ENCODE measurements at places on chromosomes 7 and 10.

DNA sequence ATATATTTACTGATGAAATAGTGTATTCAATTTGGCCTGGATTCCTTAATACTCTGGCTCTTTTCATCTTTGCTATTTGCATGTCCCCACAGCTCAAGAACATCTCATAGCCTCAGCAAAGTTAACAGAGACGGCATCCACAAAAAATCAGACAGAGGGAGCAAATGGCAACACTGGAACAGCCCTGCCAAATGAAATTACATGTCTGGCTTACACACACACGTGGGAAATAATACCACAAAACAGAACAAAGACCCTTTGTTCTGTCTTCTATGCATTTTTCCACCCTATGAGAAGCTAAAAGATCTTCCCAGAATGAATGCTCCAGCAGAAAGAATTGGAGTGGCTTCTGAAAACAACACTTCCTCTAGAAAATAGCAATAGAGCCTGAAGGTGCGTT lies 139.5 kb downstream of the ALOX5 start:
- DNase-seq, result no peak

DNA sequence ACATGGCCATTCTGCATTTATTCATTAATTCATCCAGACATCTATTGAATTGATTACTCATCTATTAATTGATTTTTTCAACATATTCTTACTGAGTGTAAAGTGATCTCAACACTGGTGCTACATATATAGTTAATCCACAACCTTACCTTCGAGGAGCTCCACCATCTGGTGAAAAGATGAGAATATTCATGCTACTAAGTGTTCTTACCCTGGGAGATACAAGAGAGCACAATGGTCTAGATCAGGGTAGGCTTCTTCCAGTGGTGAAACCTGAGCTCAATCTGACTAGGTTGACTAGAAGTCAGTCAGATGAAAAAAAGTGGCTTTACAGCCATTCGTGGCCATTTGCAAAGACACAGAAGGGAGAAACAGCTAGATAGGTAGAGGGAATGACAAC lies 507.4 kb downstream of the ANKRD7 start:
- no peak for DNase-seq

DNA sequence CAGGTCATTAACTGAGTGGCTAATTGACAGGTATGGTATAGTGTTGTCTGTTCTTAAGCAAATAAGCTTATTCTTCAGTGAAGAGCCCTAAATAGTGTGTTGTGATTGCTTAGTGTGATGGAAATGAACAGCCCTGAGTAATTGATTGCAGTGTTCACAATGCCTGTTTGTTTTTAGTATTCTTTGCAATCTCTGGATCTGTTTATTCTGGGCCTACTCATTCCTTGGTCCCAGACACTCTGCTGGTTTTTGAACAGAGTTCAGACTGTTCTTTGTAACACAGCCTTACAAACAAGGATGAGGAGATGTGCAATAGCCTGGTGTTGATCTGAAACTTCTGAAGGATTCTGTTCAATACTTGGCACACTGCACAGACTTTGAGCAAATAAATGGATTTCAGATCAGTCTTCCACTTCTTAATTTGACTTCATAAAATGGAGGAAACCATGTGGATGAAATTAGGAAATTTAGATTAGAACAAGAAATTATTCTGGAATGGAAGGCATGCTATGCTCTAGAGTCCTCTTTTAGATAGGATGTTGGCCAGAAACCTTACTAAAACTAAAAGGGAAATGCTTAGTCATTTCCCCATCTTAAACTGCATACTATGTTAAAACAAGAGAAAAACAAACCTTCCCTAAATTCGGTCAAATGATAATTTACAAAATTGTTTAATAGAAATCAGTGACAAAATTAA lies 444.2 kb upstream of the SEMA3D start:
- no peak for DNase-seq

- peak; percentile 92 for DNase-seq
Observed at GRCh38 chr10:72331575-72332422, 22.9 kb downstream of the DNAJB12 start.

DNA sequence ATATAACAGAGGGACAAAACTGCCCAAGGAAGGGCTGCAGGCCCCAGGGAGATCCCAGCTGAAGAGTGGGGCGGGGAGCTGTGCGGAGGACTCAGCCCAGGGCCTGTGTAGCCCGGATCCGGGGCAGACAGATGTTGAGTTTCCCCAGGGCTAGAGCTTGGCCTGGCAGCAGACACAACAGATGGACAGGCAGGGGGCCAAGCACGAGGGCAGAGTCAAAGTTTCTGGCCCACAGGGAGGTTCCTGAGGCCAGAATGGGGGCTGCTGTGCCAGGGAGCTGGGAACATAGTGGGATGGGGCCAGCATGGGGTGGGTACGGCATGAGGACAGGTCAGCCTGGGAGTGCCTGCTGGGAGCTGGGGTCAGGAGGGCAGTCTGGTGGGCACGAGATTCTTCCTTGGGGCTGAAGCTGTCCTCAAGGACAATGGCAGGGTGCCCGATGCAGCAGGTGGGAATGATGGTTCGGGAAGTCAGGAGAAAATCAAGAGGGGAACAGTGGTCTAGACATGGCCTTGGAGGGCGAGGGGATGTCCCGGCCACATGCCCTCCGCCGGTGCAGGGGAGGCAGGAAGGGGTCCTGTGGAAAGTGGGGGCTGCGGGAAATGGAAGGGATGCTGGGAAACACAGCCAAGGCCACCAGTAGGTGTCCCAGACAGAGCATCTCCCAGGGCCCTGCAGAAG lies 519.1 kb upstream of the FOXK1 start:
- DNase-seq, result no peak

DNA sequence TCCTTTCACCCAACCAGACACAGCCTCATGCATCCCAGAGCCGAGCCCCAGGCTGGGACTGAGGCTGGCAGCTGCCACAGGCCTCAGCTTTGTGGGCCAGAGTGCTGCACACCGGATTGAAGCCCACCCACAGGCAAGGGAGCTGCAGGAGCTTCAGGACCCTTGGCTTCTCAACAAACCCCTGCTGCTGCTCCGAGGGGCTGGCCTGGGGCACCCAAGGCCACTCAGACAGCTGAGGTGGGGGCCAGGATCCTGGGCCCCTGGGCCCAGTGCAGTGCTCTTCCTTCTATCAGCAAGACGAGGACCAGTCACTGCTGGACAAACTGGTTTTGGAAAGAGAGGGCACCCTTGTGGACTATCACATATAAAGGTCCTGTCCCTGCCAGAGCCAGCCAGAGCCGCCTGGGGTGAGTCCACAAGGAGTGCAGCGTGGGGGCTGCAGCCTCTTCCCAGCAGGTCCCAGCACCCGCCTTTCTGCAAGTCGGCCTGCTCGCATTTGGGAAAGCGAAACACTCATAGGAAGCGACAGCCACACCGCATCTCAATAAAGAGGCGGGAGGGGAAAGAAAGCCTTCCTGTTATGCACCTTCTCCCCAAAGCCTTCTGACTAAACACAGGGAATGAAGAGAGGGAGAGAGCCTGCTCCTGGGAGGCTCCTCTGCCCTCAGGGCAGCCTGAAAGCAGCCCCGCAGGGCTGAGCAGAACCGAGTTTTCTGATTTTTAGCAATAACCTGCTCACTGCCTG lies 9.5 kb upstream of the TCERG1L start:
- no peak for DNase-seq

DNA sequence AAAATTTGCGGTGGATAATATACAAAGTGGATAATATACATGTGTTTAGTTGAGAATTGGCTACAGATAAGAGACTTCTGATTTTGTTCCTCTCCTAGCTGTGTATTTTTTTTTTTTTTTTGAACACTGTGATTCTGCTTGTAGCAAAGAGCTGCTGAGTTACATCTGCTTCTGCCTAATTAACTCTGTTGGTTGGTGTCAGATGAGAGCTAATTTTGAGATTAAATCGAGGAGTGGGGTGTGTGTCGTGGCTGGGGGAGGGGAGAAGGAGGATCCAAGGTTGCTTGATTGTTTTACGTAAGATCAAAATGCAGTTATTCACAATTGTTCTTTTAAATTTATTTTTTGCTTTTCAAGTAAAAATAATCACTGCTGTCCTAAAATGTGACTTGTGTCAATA lies 11.3 kb downstream of the KAT6B start:
- no peak for DNase-seq

GRCh38 chr10:65294329-65294728 lies 1631.5 kb upstream of the LRRTM3 start:
- DNase-seq, result no peak

- no peak for DNase-seq
Observed at GRCh38 chr7:130342701-130343380, 1.8 kb upstream of the CPA5 start.

- DNase-seq, result no peak
Observed at GRCh38 chr7:158804335-158804734, 25.0 kb downstream of the ESYT2 start.

- peak; percentile 88 for DNase-seq
Observed at GRCh38 chr7:137953665-137954470, 48.0 kb downstream of the CREB3L2 start.

GRCh38 chr7:105840981-105841749 lies 35.2 kb downstream of the ATXN7L1 start:
- DNase-seq, result no peak

DNA sequence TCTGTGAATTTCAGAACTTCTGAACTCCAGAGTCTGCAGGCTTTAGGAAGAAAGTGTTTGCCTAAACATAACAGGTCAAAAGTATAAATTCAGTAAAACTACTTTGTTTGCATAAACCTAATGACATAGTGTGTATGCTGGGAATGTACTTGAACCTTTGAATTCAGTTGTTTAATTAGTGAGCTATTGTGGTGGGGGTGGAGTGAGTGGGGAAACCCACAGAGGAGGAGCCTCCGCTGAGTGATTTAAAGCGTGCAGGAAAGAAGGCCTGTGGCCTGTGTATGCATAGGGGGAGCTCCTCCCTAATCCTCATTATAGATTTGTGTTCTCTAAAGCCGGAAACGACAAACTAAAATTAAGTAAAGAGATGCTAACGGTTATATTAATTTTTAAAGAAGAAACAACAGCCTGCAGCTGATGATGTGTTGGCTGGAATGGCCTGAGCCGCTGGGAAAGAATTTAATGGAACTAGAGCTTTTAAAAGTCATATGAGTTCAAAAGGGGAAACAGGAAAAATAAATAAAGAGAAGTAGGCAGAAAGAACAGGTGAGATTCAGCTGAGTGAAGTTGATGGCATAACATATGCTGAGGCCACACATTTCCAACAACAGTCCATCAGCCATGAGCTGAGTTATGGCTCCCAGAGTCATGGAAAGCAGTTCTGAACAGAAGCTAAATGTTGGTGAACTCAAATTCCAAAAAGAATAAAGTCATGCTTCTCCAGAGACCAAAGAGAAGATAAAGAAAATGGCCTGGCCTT lies 595.0 kb downstream of the GRM8 start:
- DNase-seq, result no peak

DNA sequence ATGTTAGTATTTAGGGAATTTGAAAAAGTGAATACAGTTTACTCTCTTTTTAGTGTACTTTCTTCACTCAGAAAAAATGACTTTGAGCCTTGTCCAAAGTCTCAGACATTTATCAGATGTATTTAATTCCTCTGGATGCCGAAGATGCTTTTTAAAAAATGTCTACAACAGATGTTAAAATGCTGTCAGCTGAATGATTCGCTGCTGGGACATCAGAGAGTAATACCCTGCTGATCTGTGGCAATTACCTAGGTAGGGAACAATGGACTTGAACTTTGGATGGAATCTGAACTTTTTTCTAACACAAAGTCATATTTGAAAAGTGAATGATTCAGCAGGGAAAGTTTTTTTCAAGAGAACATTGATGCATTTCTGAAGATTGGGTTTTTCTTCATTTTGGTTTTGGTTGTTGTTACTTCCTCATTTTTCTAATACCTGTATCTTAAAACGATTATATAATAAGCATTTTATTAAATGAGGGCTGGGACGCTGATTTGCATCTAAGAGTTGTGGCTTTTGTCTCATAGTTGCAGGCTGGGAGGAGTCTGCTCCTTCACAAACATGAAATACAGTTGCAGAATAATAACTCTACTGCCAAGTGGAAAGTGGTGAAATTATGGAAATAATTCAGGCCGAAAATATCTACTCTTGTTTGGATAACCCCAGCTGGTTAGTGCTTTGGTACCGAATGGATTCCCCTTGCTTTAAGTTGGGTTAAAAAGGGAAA lies 98.0 kb downstream of the SPAG6 start:
- DNase-seq, result no peak

- DNase-seq, result peak; percentile 65
Observed at GRCh38 chr7:130242198-130243014, 24.3 kb upstream of the CPA2 start.

GRCh38 chr10:12235116-12235694 lies 39.2 kb downstream of the CDC123 start:
- DNase-seq, result no peak

- peak; percentile 94 for DNase-seq
Observed at GRCh38 chr10:100364735-100365391, 17.8 kb downstream of the SCD start.

GRCh38 chr10:14681305-14681704 lies 93.4 kb downstream of the FAM107B start:
- DNase-seq, result no peak

DNA sequence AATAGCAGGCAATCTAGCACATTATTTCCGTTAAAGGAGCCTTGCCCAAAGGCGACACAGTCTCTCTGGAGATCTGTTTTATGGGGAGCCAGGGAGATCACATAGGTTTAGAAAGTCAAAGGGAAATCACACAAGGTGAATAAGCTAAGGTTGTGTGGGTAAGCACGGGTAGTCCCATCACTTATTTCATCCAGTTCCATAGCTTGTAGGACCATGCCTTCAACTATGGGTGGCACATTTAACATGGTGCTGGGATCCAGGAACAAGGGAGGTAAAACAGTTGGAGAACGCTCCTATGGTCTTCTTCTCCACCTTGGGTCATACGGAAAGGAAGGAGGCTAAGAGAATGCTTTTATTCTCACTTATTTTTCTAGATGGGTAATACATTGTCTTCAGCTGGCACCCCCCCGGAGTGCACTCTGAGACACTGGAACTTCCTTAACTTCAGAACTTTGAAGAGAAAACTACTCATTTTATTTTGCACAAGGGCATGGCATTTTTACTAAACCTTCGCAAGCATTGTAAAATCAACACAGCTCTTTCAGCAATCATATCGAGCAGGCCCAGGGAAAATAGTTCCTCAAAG lies 435.4 kb downstream of the KIF20B start:
- DNase-seq, result no peak

DNA sequence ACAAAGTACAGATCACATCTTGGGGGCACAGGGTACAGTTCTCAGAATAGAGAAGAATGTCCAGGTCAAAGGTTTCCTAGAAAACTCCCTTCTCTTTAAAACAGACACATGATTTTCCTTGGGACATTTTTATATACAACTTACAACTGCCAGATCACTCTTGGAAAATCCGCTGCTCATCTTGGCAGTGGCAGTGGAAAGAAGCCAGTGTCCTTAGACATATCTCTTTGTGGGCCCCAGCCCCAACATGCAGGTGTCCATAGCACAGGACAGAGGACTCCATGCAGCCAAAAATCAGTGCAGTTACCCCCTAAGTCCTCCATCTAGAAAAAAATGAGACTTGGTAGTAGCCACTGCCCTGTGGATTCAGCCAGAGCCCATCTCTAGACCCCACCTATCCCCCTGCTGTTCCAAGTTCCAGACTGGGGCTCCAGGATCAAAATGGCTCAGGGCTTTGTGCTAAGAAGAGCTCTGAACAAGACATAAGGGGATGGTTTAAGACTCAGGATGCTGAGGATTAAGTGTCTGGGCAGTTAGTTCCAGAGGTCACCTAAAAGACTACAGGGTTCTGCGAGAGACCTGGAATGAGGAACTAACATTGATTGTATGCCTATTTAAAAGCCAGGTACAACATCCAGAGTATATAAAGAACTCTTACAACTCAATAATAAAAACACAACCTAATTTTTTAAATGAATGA lies 34.4 kb downstream of the HIPK2 start:
- DNase-seq, result no peak
